ENCODE measurements at places on chromosomes 3 and 15.

- DNase-seq: no peak
Measured at GRCh38 chr15:82874267-82874666, 64.8 kb downstream of the WHAMM start.

DNA sequence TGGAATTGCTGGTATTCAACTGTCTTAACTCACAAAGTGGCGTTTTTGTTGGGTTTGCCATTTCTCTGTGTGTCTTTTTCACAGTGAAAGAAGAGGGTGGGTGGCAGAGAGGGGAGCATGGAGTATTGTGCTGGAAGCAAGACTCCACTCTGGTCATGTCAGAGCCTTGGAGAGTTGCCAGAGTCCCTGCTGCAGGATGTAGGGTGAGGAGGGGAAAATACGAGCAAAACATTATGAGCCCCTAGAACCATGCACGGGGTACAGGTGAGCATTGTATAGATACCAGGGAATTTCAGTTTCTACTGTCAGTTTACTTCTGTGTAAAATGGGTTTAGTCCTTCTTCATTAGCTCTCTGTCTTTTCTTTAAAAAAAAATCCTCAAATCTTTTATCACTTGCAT is 249.9 kb downstream of the CACNA2D3 start:
- DNase-seq: no peak

DNA sequence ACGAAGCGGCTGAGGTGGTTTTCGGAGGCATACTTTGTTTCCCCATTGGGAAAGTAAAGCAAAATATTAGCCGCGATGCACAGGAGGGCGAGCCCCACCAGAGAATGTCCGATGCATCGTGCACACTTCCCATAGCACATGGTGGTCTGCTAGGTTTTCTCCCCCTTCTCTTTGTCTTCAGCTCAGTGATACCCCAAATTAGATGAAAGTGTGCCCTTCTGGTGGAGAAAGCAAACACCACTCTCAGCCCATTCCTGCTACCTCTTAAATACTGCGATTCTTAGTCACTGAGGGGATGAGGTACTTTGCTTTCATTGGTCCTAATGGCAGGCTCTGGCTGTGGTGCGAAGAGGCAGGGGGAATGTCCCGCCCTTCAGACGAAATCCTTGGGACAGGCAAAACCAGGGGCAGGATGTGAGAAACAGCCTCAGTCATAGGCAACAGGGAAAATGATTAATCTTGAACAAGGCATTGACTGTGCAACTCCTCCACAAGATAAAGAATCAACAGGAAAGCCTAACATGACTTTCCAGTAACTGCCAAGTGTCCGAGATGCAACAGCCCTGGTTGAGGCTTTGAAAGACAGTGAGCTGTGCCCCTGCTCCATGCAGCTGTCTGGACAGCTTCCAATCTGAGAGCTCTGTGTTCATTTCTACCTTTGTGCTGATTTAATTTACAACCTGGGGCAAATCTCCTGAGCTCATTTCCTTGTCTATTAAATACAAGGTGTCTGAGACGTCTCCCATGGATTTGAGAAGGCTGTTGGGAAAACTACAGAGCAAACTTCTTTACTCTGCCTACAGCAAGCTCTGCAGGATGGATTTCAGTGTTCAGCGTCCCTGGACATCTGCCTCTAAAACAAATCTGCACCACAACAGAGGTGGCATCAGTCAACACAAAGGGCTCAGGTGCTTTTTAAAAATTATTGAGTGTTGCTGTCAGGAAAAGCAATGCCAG is at the start of gene TM4SF1:
TM4SF1 (minus strand) TSS at position 242 of the 957 bp plus-strand sequence; CDS start at position 140, 102 bp downstream.
- no peak for DNase-seq

DNA sequence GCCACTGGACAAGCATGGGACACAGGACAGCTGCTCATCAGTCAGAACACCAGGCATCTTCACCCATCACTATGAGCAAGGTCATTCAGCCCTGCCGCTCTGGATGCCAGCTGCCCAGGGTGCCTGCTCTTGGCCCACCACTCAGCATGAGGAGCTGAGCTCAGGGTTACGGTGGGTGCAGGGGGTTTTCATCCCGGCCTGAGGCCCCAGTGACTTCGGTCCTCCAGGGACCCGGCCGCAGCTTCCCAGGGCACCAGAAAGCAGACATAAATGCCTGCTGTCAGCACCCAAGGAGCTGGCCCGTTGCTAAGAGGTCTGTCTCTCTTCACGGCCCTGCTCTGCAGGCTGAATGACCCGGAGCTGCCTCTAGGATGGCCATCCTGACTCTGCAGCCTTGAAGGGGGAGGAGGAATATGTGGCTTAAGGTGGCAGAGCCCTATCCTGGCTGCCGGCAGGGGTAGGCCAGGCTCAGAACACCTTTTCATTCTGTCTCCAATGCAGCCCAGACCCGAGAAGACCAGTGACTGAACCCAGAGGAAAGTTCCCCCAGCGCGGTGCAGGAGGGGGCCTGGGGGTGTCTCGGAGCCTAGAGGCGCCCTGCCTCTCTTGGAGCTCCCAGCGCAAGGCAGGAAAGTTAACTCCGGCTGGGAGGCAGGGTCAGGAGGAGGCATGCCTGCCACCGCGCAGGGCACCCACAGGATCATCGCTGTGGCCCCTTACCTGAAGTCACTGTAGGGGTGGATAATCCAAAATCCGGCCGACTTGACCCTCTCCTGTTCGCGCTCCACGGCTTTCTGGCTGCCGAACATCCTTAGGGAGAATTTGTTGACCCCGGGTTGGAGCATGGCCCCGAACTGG is 1.8 kb downstream of the HCN4 start:
- no peak for DNase-seq

DNA sequence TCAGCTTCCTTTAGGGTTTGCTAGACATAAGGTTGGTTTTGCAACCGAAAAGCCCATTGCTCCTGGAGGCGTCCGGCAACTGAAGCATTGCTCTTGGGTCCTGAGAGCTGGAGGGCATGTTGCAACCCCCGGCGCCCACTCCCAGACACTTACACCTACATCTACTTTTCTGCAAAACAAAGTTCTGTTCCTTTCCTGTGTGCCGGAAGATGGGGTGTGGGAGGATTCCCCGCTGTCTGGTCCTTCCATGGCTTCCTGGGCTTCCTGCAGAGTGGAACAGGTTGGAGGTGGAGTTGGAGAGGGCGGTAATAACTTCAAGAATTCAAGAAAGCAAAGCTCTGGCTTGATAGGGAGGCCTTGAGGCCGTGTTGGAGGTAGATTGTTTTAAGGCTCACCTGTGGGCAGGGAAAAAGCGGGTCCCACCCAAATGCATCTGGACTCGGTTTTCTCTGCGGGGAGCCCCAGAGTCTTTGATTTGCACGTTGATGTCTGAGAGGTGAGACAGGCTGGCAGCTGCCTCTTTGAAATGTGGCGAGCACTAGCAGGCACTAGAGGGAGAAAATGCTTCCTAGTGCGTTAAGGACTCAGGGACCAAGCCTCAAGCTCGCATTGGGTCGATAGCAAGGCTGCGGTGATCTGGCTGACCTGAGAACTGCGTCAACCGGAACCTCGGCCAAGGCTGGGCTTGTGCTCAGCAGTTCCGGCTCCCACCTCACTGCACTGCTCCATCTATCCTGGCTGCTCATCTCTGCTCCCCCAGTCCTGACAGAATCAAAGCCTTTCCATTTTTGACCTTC is 39.5 kb downstream of the NR2F2 start:
- DNase-seq: no peak
